ENCODE measurements at places on chromosomes 1 and 21.
A peak's percentile ranks its signal among the peaks of the same experiment; 100 is the strongest.

DNA sequence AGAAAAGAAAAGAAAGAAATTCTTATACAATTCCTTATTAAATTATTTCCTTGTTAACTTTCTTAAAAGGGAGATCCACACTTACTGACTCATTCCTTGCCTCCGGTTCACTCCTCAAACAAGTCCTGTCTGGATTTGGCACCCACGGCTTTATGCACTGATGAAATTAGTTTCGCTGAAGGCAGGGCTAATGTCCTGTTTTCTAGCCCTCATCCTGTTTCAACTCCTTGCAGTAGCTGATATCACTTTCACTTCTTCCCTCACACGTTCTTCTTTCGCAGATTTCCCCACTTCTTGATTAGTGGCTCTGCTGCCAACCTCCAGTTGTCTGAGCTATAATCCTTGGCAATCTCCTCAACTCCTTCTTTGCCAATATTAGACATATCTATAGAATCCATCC lies 215.2 kb downstream of the URB2 start:
- DNase-seq: peak; percentile 63

GRCh38 chr1:30473922-30474817 lies 249.2 kb downstream of the MATN1 start:
- no peak for DNase-seq

GRCh38 chr1:6922096-6922931 lies 137.1 kb downstream of the CAMTA1 start:
- DNase-seq: no peak

DNA sequence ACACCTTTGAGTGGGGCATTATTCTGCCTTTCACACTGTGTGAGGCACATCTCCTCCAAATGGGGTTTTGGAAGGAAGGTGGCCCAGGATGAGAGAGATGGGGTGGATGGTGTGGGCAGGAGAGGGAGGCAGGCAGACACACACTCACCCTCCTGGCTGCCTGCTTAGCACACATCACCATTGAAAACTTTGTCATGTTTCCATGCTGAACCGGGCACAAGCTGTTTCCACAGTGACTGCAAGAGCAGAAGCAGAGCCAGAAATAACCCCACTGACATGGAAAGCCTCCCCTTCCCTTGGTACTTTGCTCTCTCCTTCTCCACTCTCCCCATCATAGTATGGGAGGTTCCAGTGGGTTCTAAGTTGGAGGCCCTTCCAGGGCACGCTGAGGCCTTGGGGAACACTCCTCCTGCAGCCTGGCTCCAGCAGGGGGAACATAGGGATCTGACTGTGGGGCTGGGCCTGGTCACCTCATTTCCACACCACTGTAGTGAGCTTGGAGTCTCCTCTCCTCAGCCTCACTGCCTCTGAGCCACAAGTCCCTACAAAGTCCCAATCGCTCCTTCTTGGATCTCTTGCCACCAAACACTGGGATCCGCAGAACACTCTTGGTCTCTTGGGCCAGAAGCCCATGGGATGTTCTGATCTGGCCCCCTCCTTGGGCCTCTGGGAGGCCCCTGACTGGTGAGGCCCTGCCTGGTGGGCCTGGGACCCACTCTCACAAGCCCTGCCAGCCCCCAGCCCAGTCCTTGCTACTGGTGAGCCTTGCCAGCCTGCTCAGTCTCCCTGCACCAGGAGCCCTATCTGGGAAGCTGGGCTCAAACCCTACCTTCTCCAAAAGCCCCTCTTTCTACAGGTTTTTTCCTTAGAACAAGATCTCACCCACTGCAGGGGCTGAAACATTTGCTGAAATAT lies 163.0 kb upstream of the EDN2 start:
- DNase-seq: no peak

DNA sequence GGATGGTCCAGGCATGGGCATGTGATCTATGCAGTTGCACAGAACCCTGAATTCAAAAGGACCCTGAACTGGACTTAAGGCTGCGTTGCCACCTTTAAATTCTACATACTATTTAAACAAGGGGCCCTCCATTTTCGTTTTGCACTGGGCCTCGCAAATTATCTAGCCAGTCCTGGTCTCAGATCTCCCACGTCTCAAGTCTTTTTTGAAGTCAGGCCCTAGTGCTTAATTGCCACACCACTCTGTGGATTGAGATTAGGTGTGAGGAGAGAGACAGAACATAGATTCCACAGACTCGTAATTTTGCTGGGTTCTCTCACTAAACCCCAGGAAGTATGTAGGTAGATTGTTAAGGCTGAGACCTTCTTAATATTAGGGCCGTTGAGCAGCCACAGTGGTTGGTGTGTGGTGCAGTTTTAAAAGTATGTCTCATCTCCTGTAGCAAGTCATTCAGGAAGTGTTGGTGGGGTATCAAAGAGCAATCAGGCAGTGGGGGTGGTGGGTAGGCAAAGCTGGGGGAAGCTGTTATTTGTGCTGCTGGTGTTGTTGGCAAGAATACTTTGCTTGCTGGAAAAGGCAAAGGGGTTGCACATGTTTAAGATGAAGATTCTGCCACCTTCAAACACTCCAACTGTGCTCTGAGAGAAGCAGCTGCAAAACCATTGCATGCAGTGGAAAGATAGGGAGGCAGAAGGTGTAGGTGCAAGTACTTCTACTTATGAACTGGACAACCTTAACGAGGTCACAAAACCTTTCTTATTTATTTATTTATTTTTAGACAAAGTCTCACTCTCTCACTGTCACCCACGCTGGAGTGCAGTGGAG lies 11.2 kb downstream of the CD84 start:
- peak; percentile 31 for DNase-seq

DNA sequence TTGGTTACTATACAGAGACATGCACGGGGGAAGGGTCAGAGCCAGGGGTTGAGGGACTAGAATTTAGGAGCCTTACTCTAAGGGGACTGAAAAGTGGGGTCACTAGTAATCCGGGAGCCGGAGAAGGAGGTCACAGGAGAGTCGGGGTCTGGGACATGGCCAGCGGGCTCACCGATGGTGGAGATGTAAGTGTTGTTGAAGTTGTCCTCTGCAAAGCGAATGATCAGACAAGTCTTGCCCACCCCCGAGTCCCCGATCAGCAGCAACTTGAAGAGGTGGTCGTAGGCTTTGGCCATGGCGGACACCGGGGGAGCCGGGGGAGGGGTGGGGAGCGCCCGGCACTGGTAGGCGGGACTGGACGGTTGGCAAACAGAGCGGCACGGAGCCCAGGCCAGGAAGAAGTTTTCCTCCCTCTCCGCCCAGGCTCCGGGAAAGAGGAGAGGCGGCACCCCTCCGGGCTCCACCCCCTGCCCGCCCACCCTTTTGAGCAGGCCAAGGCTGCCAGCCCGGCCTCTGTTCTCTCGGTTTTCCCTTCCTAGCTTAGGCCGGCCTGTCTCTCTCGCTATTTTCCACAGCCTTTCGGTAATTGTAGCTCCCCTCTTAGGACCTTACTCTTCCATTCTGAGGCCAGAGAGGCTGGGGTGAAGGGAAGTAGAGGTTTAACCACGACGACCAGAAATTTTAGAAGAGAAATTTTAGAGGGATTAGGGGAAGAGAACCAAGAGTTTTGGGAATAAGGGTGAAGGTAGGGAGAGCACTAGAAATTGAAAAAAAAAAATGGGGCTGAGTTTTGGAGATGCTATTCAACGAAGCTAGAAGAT lies at the start of gene RAB13:
Gene RAB13, minus strand, starts transcription at position 399 of the 821 bp plus-strand sequence. Its CDS starts 103 bp downstream, at position 296.
- DNase-seq: peak; percentile 48

- DNase-seq: no peak
Measured at GRCh38 chr1:13824626-13825025, 124.6 kb downstream of the PRDM2 start.
